ENCODE measurements at places on chromosomes 4 and X.

GRCh38 chr4:38470735-38471262 lies 193.2 kb upstream of the KLF3 start:
- DNase-seq: no peak

- no peak for DNase-seq
Observed at GRCh38 chr4:71777891-71778290, 6.0 kb downstream of the GC start.

- DNase-seq: no peak
Observed at GRCh38 chr4:155632310-155632840, 34.3 kb upstream of the GUCY1A1 start.

DNA sequence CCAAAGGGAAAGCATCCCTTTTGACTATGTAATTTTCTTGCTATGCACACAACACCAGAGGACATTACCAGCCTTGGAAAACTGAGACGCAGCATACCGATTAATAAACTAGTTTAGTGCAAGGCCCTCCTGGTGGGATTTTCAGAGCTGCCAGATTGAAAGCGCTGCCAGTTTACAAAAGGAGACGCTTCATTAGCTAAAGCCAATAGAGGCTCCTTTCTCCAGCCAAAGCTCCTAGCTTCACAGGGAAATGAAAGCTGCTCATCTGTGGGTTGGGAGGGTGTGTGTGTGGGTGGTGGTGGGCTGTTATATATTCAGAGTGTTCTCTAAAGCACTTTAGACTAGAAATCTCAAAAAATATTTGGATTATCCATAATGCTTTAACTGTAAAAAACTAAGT lies 32.4 kb downstream of the SPANXN4 start:
- DNase-seq: no peak

DNA sequence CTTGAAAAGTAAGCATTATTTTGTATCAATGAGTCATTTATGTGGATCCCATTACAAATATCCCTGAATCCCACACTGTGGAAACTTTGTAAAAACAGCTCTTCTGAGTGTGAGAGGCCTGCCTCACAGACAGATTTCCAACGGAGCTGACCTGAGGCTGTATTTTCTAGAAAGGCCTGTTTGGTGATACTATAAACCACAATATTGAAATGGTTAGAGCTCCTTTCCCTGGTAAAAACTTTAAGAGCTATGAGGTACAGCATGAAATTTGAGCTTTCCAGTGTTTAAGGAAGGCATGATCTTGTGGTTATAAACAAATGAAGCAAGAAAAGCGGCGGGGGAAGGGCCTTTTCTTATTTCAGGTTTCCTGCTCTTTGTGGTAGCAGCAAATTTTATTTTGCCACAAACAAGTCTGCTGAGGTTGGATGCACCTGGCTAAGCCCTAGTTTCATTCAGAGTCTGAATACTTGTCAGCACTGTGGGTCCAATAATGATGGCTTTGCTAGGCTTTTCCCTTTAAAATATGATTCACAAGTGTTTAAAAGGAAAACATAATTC lies 86.8 kb upstream of the ETNPPL start:
- no peak for DNase-seq

GRCh38 chr4:150581056-150581605 lies 820 bp upstream of the MAB21L2 start:
- no peak for DNase-seq

GRCh38 chr4:150211016-150211415 lies 132.8 kb downstream of the DCLK2 start:
- no peak for DNase-seq

DNA sequence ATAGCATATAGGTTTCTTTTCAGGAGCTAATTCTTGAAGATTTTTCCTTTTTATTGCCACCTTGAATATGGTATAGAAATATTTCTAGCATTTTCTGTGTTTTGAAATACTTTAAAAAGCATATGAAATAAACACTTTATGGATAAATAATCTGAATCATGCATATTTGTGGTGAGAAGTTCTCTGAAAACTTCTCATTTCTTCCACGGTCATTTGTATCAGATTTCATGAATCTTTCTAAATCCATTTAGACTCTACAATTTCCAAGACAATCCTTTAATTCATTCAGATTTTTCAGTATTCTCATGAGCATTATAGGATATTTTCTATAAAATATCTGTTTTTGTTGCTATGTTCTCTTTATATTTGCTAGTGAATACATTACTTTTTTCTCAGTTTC lies 16.2 kb upstream of the CA5B start:
- no peak for DNase-seq

- no peak for DNase-seq
Observed at GRCh38 chrX:28628120-28628519, 40.9 kb downstream of the IL1RAPL1 start.

- no peak for DNase-seq
Observed at GRCh38 chr4:113620032-113620431, 141.5 kb downstream of the CAMK2D start.
